H1 (cell line): ENCODE measurements at places on chromosomes 2 and 18. TPM values are rescaled to one million over a fixed set of nuclear protein-coding genes. Genes with fewer than 3 reads are reported as not detected.

- H3K4me3 ChIP-seq: no peak overlapping the region
- no peak for DNase-seq
- no peak overlapping the region for H3K27ac ChIP-seq
- H3K27me3 ChIP-seq: no peaks in the 10 kb centered on the region
These were observed 125.3 kb downstream of the TCF4 start for GRCh38 chr18:55462652-55463051.

The MC2R gene
- not detected in 2 replicates for total RNA-seq

The RASGRP3 gene
- total RNA-seq: not detected in 2 replicates

- DNase-seq: no peak
- H3K4me3 ChIP-seq: no peak overlapping the region
- no peaks in the 10 kb centered on the region for H3K36me3 ChIP-seq
- H3K27me3 ChIP-seq: no peaks in the 10 kb centered on the region
- peaks cover 2% of the 10 kb centered on the region for H3K4me1 ChIP-seq
These were observed 48.3 kb downstream of the ASB1 start for GRCh38 chr2:238475034-238475433.
